ENCODE measurements at places on chromosomes 1 and 21.

DNA sequence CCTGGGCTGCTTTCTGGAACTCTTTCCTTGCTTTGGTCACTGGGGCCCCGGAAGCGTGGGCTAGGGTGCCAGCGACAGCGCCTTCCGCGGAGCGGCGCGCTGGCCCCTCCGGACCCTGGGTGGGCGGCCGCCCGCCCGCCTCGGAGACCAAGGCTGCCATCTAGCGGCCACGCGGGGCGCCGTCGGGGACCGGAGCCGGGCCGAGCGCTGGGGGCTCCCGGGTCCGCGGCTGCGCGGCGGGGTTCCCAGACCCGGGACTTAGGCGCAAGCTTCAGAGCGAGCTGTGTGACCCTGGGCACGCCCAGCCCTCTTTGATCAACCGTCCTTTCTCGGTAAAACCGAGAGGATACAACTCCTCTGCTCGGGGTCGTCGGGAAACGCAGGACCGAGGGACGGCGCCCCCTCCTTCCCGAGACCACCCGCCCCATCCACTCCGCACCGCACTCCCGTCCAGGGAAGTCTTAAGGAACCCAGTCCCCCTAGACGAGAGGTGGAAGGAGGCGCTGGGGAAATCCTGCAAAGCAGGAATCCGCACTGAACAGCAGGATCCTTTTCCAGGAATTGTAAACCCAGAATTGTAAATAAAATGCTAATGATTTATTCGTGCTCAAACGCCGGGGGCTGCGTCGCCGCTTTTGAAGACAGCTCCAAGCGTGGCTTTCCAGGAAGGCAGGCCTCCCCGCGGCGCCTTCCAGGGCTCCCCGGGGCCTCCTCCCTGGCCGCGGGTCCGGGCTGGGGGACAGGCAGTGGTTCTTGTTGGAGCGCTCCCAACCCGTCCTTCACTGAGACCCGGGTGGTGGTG, 41.2 kb downstream of the RRAGC start:
- no peak for DNase-seq

DNA sequence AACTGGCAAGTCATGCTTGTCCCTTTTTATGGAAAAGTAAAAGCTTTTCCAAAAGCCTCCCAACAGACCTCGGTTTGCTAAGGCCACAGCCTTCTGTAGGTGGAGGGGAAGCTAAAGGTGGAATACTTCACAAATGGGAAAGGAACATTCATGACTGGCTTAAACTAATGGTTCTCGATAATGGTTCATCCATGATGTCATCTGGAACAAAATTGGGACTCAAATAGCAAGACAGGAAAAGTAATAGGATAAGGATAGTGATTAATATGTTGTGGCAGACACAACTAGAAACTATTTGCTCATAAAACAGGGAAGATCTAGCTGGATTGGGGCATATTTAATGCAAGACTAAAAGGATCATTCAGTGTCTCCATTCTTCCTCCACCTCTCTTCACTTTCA, 16.7 kb upstream of the SPATA6 start:
- no peak for DNase-seq

DNA sequence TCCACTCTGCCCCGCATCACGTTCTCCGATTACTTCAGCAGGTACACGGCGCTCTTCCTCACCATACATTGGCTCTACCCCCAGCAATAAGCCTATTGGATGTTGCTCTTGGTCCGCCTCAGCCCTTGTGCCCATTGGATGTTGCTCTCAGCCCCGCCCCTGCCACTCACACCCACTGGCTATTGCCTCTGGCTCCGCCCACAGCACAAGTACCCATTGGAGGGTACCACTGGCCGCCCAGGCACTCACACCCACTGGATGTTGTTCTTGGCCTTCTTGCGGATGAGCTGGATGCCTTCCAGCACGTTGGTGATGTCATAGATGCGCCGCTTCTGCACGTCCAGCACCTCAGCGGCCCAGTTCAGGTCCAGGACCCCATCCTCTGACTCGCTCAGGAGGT, 9.4 kb downstream of the E2F2 start:
- no peak for DNase-seq

- no peak for DNase-seq
Observed at GRCh38 chr1:29202053-29202452, 20.4 kb upstream of the SRSF4 start.

GRCh38 chr1:56183151-56183550, 396.2 kb downstream of the PLPP3 start:
- no peak for DNase-seq

- no peak for DNase-seq
Observed at GRCh38 chr1:169099561-169099960, 6.9 kb upstream of the ATP1B1 start.

DNA sequence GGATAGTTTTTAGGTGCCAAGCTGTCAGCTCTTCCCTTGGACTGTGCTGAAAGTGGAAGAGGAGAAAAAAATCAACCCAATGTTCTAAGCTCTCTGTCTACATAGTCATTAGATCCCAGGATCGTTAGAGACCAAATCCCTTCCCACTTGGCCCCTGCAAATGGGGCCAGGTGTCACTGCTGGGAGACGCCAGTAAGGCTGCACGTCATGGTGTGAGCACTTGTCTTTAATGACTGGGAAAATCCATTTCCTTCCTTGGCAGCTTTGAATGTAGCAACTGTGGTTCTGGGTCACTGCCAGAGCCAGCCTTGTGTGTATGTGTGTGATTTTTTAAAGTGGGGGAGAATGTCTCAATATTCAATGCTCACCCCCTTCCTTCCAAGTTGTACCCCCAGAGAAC, 59.9 kb downstream of the MAN1C1 start:
- DNase-seq: peak; percentile 17

- no peak for DNase-seq
Observed at GRCh38 chr21:44938772-44939531, 877 bp upstream of the SLX9 start.

- no peak for DNase-seq
Observed at GRCh38 chr1:30410153-30410851, 313.1 kb downstream of the MATN1 start.

GRCh38 chr1:90246069-90246468, 251.2 kb downstream of the ZNF326 start:
- DNase-seq: no peak

DNA sequence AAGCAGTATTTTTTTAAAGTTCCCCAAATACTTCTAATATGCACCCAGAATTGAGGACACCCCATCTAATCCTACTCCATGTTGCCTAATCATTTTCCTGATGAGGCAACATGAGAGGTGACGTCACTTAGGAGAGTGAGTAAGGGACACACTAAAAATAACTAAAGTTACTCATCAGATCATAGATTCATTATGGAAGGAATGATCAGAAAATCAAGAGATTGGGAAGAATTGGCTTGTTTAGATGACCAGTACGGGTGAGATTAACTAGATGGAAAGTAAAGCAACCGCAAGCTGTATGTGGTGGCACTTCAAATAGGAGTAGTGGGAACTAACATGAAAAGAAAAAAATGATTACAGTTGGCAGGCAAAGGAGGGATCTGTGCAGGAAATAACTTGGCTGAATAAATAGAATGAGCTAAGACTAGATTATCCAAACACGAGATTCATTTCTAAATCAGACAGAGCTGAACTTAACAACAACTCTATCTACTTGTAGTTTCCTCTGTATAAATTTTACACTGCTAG, 61.4 kb upstream of the CXADR start:
- DNase-seq: peak; percentile 70

DNA sequence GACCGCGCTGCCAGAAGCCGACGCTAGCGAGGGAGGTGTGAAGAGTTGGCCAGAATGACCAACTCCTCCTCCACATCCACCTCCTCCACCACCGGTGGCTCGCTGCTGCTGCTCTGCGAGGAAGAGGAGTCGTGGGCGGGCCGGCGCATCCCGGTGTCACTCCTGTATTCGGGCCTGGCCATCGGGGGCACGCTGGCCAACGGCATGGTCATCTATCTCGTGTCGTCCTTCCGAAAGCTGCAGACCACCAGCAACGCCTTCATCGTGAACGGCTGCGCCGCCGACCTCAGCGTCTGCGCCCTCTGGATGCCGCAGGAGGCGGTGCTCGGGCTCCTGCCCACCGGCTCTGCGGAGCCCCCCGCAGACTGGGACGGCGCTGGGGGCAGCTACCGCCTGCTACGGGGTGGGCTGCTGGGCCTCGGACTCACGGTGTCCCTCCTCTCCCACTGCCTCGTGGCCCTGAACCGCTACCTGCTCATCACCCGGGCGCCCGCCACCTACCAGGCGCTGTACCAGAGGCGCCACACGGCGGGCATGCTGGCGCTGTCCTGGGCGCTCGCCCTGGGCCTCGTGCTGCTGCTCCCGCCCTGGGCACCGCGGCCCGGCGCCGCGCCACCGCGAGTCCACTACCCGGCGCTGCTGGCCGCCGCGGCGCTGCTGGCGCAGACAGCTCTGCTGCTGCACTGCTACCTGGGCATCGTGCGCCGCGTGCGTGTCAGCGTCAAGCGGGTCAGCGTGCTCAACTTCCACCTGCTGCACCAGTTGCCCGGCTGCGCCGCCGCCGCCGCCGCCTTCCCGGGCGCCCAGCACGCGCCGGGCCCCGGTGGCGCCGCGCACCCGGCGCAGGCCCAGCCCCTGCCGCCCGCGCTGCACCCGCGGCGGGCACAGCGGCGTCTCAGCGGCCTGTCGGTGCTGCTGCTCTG, 1.2 kb downstream of the GPR88 start:
- DNase-seq: peak; percentile 8

- no peak for DNase-seq
Observed at GRCh38 chr1:190452272-190452848, 25.3 kb downstream of the BRINP3 start.

DNA sequence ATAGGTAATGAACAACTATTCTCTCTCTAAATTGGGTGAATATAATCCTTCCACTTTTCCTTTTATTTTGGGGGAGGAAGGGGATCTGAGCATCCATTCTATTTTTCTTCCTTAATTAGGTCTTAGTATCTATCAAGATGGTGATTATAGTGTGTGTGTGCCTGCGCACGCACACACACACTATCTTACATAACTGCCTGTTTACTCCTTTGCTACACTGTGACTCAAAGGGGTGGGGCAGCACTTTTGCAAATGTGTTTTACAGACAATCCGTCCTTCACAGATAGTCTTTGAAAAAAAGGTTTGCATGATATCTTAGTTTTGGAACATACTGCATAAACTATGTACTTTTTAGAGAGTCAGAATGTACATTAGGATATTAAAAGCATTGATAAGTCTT, 191.5 kb downstream of the SDCCAG8 start:
- DNase-seq: no peak

DNA sequence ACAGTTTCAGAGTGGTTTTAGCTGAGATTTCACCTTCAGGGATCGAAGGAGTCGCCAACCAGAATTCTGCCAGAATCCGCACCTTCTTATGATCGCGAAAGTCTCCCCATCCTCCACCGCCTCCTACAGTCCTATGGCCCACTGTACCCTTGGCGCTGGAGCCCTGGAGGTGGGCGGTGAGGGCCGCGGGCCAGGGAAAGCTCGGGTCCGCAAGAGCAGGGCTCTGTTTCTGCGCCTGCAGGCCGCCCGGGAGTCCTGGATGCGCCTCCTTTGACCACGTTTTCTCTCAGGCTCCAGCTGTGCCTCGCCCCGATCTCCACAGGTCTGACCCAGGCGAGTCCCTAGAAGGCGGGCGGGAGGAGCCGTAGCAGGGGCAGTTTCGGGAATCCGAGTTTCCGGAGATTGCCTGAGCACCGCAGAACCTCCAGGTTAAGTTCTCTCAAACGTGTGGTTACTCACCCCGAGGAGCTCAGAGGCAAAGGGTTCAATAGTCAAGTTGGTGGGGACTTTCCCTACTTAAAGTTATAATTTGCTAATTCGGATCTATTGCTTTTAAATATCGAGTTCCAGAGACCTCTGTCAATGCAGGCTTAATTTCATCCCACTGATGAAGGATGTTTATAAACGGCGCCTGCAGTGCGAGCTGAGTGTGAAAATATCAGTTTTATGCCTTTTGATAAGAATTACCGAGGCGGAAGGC, 3.2 kb upstream of the LHX8 start:
- DNase-seq: no peak

- no peak for DNase-seq
Observed at GRCh38 chr1:21906173-21907078, 30.7 kb downstream of the HSPG2 start.
